ENCODE measurements at places on chromosomes 7 and 10.

DNA sequence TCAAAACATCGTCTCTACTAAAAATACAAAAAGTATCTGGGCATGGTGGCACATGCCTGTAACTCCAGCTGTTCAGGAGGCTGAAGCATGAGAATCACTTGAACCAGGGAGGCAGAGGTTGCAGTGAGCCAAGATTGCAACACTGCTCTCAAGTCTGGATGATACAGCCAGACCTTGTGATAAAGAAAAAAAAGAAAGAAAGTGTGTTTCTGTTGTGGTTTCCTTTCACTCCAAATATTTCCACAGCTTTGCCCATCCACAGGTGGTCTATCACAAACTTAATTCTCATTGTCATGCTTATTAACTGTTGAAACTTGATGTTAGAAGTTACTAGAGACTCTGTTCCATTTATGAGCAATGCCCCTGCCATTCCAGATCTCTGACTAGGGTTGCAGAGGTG, 316.0 kb upstream of the SEMA3C start:
- DNase-seq: no peak

GRCh38 chr7:33500703-33501701, 371.6 kb downstream of the BBS9 start:
- no peak for DNase-seq

- no peak for DNase-seq
Observed at GRCh38 chr7:117505238-117505637, 25.4 kb downstream of the CFTR start.

GRCh38 chr7:137343281-137343841, at the start of gene PTN:
Gene PTN (minus strand): TSS chr7:137343733. CDS start chr7:137254973, 88,760 bp downstream.
- peak; percentile 52 for DNase-seq

DNA sequence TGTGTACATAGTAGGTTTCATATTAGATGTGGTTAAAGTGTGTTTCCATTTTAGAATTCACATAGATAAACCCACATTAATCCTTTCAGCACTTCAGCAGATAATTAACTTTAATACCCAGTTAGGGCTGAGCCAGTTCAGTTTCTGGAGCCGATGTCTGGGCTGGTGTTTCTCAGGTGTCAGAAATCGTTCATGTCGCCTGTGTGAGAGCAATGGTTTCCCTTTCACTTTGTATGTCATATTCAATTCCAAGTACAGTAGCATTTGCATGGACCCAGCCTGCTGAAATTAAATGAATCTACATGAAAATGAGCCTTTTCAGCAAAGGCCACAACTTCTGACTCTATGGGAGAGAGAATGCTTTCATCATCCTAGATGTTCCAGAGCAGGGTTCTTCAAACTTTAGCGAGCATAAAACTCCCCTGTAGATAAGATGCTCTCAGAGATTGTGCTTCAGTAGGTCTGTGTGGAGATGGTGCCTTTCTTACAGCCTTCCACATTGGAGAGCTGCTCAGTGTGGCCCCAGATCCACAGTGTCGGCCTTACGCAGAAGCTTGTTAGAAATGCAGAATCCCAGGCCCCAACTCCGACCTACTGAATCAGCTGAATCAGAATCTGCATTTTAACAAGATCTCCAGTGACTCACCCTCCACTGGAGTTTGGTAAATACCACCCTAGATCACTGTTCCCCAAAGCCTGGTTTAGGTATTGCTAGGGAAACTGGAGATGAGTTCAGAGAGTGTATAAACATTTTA, 19.6 kb downstream of the WIPF3 start:
- DNase-seq: no peak

- DNase-seq: peak; percentile 9
Observed at GRCh38 chr7:29748286-29749099, 57.8 kb upstream of the WIPF3 start.

DNA sequence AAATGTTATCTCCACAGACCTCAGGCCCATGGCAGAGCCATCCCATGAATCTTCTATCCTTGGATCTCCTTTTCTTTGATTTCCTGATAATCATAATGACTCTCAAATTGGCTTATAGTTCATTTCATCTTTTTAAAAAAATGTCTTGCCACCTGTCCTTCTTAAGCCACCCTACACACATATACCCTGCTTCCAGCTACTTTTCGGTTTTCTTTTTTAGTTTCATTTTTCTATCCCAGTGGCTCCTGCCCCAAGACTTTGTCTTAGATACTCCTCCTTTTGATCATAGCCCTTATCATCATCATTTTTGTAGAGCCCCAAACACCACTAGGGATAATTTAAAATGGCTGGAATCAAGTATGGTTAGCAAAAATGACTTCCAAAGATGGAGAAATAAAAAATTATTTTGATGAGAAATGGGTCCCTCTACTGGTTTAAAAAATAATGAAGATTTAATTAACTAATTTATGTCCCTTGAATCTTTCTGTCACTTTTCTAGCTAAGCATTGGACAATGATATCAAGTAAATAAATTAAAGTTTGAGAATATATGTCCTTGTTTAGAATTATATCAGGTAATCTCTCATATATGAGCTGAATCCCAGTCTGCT, 277.3 kb upstream of the SEMA3D start:
- DNase-seq: no peak

DNA sequence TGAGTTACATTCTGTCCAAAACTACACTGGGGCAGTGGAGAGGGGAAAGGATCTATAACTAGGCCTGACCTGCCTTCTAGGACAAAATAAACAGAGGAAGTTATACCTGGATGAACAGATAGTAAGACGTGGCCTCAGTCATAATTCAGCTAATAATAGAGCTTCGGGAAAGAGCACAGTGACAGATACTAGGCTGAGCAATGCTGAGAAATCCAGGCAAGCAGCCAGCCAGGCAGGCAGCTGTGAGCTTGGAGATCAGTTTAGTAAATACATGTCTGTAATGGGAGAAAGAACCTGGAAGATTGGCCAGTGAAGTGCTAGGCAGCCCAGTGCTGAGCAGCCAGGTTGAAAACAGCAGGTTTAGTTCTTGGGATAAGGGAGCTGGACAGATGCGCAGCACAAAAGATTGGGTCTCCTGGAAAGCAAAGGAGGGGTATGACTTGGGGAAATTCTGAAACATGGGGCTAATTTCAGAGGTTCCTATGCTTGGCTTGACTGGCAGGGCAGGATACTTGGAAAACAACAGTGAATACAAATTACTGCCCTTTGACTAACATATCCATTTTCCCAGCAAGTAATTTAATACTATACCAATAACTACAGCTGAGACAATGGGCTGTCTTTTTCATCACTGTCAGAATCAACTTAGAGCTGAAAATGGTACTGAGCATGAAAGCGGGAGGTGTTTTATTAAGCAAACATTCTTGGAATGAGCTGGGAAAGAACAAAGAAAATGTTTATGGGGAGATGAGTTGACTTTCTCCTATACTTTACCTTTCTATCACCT, 140.8 kb downstream of the DGKB start:
- DNase-seq: no peak

GRCh38 chr7:142899661-142900060, 14.1 kb upstream of the TRPV6 start:
- DNase-seq: no peak

DNA sequence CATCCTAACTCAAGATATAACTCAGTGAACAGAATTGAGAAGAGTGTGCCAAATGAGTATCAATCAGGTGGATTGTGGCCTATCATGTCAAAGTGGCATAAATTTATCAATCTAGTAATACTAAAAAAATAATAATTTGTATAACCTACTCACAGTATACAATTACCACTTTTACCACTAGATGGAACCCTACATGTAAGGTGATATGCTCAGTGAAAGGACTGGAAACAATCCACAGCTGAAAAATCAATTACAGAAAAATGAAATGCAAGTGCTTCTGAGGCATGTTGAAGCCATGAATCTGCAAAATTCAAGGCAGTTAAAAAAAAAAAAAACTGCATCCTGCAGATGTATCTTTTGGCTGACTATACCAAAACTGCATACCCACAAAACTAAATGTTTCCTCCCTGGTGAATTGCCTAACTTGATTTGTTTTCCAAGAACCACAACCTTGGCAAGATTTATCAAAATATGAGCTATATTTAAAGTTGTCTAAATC, 13.9 kb downstream of the ARHGAP19 start:
- no peak for DNase-seq

DNA sequence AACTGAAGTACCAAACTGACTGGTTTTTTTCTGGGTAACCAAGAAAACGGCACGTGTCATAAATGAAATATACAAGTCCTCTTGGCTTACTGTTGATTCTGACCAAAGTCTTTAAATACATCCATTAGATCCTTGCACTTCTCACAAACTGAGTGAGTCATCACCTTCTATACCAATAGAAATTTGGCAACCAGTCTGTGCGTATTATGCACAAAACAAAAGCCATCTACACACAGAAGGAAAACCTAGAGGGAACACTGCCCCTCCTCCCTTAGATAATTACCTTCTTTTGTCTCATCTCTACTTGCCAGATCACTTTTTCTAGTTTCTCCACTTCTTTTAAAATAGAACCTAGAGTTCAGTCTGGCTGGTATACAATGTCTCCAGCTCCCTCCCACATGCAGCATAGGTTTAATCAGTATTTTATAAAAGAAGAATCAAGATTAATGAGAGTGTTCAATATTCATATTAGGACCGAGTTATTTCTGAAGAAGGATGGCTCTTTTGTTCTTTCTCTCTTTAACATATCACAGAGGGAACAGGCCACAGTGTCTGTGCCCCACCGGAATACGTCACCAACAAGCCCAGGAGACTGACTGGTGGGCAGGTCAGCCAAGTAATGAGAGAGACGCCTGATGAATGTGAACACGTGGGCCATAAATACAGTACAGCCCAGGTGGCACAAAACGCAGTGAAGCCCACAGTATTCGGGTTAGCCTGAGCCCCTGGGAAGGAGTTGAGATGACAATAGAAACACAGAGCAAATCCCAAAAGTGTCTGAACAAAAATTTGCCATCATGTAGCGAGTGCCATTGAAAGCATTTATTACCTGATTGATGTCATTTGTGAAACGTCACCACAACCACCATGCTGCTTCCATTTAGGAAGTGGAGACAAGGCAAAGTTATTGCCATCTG, 91.3 kb downstream of the KIAA1549 start:
- no peak for DNase-seq

GRCh38 chr10:53111529-53111928, 338.9 kb upstream of the MBL2 start:
- DNase-seq: no peak

- no peak for DNase-seq
Observed at GRCh38 chr7:146414937-146415336, 298.3 kb downstream of the CNTNAP2 start.

- DNase-seq: no peak
Observed at GRCh38 chr7:67573639-67574038, 577.0 kb downstream of the TYW1 start.

DNA sequence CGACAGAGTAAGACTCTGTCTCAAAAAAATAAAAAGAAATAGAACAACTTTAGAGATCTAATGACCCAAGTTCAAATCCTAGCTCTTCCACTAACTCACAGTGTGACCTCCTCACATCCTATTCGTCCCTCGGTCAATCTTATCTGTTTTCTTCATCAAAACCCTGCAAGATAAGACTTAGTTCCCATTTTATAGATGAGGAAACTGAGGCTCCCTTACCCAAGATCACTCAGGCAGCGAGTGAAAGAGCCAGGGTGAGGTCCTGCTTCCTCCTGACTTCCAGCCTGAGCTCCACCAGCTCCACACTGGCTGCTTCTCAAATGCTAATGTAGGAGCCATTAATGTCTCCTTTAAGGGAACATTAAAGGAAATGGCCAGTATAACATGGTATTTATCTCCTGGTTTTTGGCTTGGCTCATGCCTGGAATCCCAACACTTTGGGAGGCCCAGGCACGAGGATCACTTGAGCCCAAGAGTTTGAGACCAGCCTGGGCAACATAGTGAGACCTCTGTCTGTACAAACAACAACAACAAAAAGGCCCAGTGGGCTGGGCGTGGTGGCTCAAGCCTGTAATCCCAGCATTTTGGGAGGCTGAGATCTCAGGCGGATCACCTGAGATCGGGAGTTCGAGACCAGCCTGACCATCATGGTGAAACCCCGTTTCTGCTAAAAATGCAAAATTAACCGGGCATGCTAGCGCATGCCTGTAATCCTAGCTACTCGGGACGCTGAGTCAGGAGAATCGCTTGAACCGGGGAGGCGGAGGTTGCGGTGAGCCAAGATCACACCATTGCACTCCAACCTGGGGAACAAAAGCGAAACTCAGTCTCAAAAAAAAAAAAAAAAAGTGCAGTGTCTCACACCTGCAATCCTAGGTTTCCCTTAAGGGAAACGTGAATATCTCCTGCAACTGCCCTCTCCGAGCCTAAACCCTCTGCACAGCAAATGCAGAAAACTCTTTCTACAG, 3.4 kb upstream of the RHBDD2 start:
- no peak for DNase-seq
